Fibroblast of skin of left biceps (primary cell): ENCODE measurements at places on chromosomes 12 and 14.

DNA sequence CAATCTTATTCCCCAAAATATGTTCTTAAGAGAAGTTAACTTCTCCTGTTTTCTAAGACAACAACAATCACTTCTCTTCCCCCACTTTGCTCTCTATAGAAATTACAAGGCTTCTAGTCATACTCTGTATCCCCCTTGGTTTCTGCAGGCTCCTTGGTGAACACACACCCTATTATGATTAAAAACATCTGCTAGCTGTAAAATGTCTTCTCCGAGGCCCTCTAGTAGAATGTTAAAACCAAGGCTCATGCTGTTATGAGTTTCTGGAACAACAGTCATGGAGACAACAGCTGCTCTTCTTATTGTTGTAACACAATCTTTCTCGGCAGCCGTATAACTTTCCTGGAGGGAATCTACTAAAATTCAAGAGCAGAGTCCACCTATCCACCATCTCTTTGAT is 397.5 kb upstream of the CCDC196 start:
- DNase-seq = peak; percentile 68

DNA sequence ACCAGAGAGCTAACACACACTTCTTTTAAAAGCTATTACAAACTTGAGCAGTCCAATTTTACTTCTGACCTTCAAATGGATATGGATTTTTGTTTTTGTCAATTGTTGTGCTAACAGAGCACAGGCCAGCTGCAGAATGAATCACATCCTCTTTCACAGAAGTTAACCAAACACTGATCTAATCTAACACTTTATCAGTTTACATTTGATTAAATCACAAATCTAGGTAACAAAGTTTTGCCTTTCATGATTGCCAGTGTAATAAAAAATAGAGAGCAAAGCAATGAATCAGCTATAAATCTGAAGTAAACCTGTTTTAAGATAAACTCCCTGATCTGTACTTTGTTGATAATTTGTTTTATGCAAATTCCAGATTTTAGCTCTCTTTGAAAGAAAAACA is 273.1 kb upstream of the RGS6 start:
- no peak for DNase-seq

DNA sequence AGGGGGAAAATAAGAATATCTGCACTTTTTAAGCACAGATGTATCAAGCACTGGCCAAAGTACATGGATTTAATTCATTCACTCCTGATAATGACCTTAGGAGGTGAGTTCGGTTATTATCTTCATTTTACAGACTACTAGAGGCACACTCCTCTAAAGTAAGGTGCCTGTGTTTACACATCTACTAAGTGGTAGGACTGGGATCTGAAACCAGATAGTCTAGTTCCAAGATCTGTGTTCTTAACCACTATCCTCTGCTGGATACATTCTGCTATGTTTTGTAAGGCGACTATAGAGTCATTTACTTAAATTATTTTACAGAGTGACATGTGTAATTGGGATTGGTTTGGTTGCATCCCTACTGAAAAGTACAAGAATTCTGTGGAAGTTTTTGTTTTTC is 175.3 kb downstream of the ESR2 start:
- no peak for DNase-seq

GRCh38 chr12:4164559-4165558 is 108.7 kb upstream of the CCND2 start:
- DNase-seq = peak; percentile 73

GRCh38 chr14:68177728-68178127 is 358.1 kb downstream of the RAD51B start:
- DNase-seq = no peak

GRCh38 chr12:92989715-92990484 is 60.8 kb upstream of the EEA1 start:
- no peak for DNase-seq

- DNase-seq = peak; percentile 52
These were observed 42.1 kb upstream of the CTDSP2 start for GRCh38 chr12:57888409-57889157.

GRCh38 chr12:3951380-3952135 is 78.4 kb upstream of the PARP11 start:
- no peak for DNase-seq

DNA sequence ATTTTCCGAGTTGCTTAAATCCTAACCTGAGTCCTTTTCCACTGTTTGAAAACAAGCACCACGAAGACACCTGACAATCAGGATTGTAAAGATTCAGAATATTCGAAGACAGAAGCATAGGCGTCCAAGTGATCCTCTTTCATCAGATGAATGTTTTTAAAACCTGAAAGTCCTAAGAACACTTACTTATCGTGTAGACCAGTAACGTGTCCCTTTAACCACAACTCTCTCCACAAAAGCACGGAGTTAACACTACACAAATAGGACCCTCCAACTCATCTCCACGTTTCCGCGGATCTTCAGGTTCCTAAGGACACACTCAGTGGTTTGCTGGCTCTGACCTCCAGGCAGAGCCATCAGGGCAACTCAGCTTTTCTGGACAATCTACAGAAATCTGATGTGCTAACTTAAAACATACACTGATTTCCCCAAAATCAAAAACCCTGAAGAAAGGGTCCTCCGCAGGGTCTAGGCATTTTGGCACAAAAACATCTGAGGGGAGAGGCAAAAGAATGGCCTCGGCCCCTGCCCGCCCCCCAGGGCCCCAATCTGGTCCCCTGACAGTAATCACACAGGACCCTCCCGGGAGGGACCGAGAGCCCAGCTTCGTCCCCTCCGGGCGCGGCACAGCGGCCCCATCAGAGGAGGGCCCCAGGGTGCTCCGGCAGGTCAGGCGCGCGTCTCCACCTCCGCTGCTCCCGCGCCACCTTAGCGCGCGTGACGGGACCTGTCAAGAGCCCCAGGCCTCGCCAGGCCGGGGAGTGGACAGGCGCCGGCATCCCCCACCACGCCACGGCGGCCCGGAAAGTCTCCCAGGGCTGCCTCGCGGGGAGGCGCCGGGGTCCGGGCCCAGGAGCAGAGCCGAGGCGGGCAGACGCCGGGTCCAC is 925 bp downstream of the DICER1 start:
- DNase-seq = no peak

GRCh38 chr14:57461777-57462320 is 31.8 kb downstream of the CCDC198 start:
- no peak for DNase-seq

DNA sequence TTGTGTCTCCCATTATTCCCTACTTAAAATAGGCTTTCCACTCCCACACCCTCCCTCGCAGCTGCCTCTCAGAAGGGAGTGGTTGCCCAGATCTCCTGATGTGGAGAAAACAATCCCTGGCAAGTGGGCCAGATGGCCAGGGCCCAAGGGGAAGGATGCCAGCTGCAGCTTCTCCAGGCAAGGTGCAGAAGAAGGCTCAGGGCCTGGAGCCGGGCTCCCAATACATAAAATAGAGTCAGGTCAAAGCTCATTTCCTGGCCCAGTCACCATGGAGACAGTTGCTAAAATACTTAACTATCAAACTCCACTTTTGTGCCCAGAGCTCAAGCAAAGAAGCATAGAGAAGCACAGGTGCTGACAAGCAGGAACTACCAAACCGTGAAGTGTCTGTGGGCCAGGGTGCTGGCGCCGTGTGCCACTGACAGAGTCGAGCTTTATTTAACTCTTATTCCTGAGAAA is 45.7 kb upstream of the ITPR2 start:
- no peak for DNase-seq

DNA sequence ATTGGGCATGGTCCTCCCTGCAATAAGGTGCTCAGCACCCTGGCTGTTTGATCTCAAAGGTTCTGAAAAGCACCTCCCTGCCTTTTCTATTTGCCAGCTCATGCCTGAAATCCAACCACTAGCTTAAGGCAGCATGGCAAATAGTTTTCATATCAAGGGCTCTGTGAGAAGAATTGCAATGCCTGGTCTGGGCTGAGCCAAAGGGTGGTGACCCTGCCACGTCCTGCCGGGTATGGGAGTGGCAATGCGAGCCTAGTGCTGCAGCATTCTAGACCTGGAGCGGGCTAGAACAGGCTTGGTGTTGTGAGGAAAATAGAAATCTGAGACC is 2.3 kb upstream of the SCNN1A start:
- no peak for DNase-seq

GRCh38 chr12:67877727-67878126 is 111.5 kb upstream of the IFNG-AS1 start:
- DNase-seq = no peak

- DNase-seq = no peak
These were observed 210.3 kb downstream of the RMST start for GRCh38 chr12:97672870-97673269.

GRCh38 chr12:50536831-50537537 is 32.2 kb downstream of the DIP2B start:
- DNase-seq = no peak

DNA sequence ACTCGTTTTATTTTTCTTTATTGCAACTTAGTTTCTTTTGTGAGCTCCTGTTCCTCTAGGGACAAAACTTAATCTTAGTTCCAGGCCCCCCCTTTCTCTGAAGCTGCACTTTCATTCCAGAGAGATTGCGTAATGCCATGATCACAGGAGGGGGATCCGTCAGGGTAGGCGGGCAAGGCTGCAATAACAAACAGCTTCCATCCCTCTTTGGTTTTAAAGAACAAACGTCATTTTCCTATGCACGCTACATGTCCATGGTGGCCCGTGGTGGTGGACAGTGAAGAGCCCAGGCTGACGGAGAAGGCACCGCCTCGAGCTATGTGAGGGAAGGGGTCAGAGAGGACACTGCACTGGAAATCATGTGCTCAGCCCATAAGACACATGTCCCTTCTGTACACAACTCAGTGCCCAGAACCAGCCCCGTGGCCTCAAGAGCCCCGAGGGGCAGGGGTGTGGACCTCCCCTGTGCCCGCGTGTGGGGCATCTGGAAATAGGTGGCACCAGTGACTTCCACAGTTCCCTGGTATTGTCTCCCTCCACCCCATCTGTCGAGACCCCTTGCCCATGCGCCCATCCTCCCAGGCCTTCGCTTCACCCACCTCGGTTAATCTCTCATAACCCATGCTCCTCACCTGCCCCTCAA is 161.4 kb downstream of the ADGRD1 start:
- DNase-seq = peak; percentile 39
